ENCODE measurements at places on chromosomes 2 and 18. TPM values are rescaled to one million over a fixed set of nuclear protein-coding genes. Genes with fewer than 3 reads are reported as not detected.

DNA sequence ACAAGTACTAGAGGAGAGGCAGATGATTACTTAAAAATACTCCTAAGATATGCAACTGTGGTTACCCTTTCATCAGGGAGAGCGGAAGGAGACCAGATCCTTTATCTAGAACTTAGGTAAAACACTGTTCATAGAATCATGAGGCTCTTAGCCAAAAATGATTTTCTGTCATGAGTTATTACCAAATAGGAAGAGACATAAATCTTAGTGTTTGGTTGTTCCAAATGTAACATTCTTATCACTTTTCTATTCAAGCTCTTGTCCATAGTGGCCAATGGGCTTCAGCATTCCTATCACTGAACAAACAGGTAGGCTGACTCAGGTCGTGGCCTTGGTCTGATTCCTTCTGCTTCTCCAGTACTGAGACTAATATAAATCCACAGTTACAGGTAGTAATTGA is 38.5 kb downstream of the RPRD1A start:
- H3K36me3 ChIP-seq, result peaks cover 59% of the 10 kb centered on the region
- no peak for DNase-seq
- H3K4me3 ChIP-seq, result no peak overlapping the region
- H3K27me3 ChIP-seq, result no peaks in the 10 kb centered on the region
- H3K4me1 ChIP-seq, result no peaks in the 10 kb centered on the region
- H3K27ac ChIP-seq, result no peak overlapping the region

- no peaks in the 10 kb centered on the region for H3K27me3 ChIP-seq
- H3K36me3 ChIP-seq, result peaks cover under 1% of the 10 kb centered on the region
- DNase-seq, result no peak
- H3K4me1 ChIP-seq, result peaks cover 3% of the 10 kb centered on the region
- no peak overlapping the region for H3K4me3 ChIP-seq
- no peak overlapping the region for H3K27ac ChIP-seq
These were observed 332.6 kb upstream of the SALL3 start for GRCh38 chr18:78647018-78647417.

GRCh38 chr2:145123606-145124005 is 603.7 kb upstream of the ZEB2 start:
- H3K36me3 ChIP-seq, result no peaks in the 10 kb centered on the region
- no peaks in the 10 kb centered on the region for H3K27me3 ChIP-seq
- no peak overlapping the region for H3K4me3 ChIP-seq
- H3K4me1 ChIP-seq, result no peaks in the 10 kb centered on the region
- no peak for DNase-seq

GRCh38 chr2:231646476-231646875 is 53.8 kb downstream of the TEX44 start:
- no peak overlapping the region for H3K4me3 ChIP-seq
- no peak for DNase-seq
- no peaks in the 10 kb centered on the region for H3K27me3 ChIP-seq
- peaks cover 2% of the 10 kb centered on the region for H3K4me1 ChIP-seq
- no peak overlapping the region for H3K27ac ChIP-seq

DNA sequence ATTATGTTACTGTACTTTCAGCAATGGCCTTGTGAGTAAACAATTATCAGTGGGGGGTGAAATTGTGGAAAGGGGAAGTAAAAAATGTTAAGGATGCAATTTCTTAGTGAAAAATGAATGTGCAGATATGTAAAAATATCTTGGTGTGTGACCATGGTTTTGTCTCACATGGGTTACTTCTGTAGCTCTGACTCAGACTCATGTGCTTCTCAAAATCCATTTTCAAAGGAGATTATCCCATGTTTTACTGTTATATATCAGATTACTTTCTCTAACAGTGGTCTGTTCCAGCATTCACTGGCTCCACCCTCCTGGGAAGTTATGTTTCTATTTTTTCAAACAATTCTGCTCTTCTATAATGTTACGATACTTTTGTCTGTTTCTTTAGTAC is 298.2 kb upstream of the COL3A1 start:
- no peaks in the 10 kb centered on the region for H3K4me1 ChIP-seq
- no peak for DNase-seq
- H3K27ac ChIP-seq, result no peak overlapping the region
- H3K36me3 ChIP-seq, result no peaks in the 10 kb centered on the region
- H3K4me3 ChIP-seq, result no peak overlapping the region

Gene DNAJC5G
- 0.44 TPM for total RNA-seq

Gene RAB31
- 20.9 TPM for total RNA-seq

Gene RBFA
- total RNA-seq, result 42.5 TPM

Gene C1GALT1C1L
- total RNA-seq, result not detected

Gene RUFY4
- total RNA-seq, result 0.44 TPM

All from H9 (cell line).